Effector memory CD4-positive, alpha-beta T cell (primary cell): ENCODE measurements at places on chromosomes 4 and X.

DNA sequence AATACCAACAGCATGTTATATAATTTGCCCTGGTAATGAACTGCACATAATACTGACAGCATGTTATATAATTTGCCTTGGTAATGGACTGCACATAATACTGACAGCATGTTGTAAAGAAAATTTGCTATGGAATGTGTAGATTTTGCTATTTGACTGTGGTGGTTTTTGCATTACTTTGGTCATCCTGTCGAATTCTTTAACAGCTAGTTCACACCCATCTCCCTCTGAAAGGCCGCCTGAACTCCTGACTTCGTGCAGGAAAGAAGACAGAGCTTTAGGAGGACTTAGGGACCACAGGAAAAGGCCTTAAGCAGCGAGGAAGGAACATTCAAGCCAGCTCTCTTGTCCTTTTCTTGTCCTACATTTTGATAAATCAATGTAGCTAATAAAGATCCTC, 45.2 kb upstream of the DCLK2 start:
- no peaks in the 10 kb centered on the region for H3K27me3 ChIP-seq
- no peak for DNase-seq
- H3K4me1 ChIP-seq: no peaks in the 10 kb centered on the region
- H3K4me3 ChIP-seq: no peak overlapping the region

- H3K4me1 ChIP-seq: no peaks in the 10 kb centered on the region
- no peak for DNase-seq
- H3K4me3 ChIP-seq: no peak overlapping the region
- H3K36me3 ChIP-seq: no peaks in the 10 kb centered on the region
- no peak overlapping the region for H3K27ac ChIP-seq
Measured at GRCh38 chr4:101357751-101358150, 10.4 kb upstream of the PPP3CA start.

- H3K27me3 ChIP-seq: no peaks in the 10 kb centered on the region
- no peak overlapping the region for H3K4me3 ChIP-seq
- no peak overlapping the region for H3K27ac ChIP-seq
- no peaks in the 10 kb centered on the region for H3K36me3 ChIP-seq
- DNase-seq: no peak
Measured at GRCh38 chr4:151652841-151653547, 107.8 kb downstream of the GATB start.

DNA sequence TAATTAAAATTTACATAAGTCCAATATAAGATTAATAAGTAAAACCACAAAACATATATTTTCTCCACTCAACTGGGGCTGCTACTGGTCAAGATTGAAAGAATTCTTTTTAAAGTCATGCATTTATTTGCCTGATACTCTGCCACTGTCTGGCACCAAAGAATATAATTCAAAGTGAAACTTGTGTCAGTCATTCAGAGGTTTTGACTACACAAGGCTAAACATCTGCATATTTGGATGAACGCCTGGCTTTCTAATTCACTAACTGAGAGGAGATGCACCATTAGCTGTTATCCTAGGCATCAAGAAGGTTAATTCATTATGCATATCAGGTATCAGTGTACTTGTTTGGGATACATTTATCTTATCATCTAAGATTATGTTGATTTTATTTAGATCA, 598.5 kb downstream of the CENPC start:
- H3K4me1 ChIP-seq: no peaks in the 10 kb centered on the region
- no peak for DNase-seq
- H3K4me3 ChIP-seq: no peak overlapping the region
